ENCODE measurements at places on chromosomes 6 and 20.

- no peak for DNase-seq
Observed at GRCh38 chr20:24698189-24698588, 228.8 kb downstream of the SYNDIG1 start.

GRCh38 chr6:33490198-33490597 is 35.8 kb downstream of the ZBTB9 start:
- no peak for DNase-seq

DNA sequence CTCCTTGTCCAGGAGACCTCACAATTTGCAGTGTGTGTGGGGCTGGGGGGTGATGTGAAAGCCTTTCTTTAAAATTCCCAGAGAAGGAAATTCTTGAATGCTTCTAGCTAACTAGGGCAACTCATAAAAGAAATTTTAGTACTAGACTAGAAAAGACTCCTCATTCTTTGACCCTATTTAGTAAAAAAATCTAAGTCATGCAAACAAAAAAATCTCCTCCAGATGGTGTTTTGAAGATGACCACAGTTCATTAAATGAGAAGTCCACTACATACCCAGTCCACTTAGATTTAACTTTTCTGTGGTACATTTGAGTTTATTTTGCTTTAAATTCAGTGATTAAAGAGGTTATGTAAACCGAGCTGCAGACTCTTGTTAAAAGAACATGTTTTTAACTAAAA is 67.5 kb downstream of the NDUFAF5 start:
- no peak for DNase-seq

GRCh38 chr6:132131351-132131750 is 180.2 kb upstream of the CCN2 start:
- no peak for DNase-seq
